ENCODE measurements at places on chromosomes 11 and 22.

- no peak for DNase-seq
Measured at GRCh38 chr11:129917231-129917630, 21.9 kb upstream of the NFRKB start.

DNA sequence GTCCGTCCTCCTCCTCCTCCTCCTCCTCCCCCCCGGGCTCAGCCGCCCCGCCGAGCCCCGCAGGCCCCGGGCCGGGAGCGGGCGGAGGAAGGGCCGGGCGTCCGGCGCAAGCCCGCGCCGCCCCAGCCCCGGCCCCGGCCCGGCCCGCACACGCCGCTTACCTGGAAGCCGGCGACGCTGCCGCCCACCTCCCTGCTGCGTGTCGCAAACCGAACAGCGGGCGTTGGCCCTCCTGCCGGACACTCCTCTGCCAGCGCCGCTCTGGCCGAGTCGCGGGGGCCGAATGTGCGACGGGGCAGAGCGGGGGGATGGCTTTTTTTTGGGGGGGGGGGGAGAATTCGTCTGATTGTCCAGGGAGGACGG, 1.1 kb downstream of the IGF2 start:
- DNase-seq = no peak

GRCh38 chr11:104090767-104091166, 54.3 kb downstream of the DDI1 start:
- DNase-seq = no peak

GRCh38 chr11:8250434-8250833, 13.2 kb downstream of the LMO1 start:
- DNase-seq = no peak

DNA sequence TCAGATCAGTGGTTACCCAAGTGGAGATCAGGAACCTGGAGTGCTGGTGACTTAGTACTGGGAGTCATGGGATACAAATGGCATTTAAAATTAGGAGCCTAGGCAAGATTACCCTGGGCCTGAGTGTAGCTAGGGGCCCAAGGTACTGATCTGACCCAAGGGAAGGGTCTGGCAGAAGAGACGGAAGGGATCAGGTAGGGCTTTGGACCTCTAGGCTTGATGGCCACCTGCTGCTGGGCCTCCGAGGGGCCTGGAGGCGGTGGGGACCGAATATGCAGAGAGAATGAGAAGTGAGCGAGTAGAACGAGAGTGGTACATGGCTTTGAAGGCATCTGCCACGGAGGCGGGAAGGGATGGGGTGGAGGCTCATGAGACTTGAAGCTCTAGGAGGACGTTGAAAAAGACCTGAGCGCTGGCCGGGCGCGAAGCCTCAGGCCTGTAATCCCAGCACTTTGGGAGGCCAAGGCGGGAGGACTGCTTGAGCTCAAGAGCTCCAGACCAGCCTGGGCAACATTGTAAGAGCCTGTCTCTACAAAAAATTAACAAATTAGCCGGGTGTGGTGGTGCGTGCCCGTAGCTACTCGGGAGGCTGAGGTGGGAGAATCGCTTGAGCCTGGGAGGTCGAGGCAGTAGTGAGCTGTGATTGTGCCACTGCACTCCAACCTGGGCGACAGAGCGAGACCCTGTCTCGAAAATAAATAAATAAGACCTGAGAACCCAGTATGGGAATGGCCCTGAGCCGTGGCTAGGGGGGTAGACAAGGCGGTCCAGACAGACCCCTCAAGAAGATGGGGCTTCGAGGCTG, 563 bp upstream of the PPIL2 start:
- DNase-seq = no peak

GRCh38 chr11:75733071-75733430, 15.4 kb downstream of the MOGAT2 start:
- DNase-seq = no peak

DNA sequence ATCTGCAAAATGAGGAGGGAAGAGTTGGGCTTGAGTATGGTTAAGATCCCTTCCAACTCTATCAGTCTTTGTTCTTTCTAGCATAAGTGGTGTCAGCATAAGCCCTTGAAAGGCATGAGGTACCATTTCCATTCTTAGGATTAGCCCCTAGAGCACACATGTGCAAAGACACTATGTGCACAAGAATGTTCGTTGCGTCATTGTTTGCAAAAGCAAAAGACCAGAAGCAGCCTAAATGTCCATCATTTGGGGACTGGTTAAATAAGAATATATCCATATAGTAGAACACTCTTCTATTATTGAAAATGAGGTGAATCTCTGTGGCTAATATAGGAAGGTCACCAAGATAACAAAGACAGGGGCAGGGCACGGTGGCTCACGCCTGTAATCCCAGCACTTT, 10.0 kb upstream of the KCTD14 start:
- no peak for DNase-seq

GRCh38 chr22:35921777-35922176, 106.8 kb downstream of the RBFOX2 start:
- DNase-seq = no peak

DNA sequence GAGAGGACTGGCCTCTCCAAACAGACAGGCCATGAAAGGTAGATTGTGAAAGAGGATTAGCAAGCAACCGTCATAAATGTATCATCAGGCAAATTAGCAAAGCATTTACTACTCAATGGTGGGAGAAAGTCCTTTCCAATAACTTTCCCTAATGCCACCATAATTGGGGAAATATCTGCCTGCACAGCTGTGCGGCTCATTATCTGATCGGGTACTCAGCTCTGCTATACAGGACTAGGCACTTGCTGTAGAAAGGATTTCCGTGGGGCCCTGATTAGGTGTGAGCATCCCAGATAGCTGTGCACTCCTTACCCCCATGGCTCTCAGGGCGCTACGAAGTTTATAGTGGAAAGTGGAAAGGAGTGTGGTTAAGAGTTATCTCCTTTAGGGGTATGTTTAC, 309.7 kb upstream of the PLET1 start:
- DNase-seq = no peak

DNA sequence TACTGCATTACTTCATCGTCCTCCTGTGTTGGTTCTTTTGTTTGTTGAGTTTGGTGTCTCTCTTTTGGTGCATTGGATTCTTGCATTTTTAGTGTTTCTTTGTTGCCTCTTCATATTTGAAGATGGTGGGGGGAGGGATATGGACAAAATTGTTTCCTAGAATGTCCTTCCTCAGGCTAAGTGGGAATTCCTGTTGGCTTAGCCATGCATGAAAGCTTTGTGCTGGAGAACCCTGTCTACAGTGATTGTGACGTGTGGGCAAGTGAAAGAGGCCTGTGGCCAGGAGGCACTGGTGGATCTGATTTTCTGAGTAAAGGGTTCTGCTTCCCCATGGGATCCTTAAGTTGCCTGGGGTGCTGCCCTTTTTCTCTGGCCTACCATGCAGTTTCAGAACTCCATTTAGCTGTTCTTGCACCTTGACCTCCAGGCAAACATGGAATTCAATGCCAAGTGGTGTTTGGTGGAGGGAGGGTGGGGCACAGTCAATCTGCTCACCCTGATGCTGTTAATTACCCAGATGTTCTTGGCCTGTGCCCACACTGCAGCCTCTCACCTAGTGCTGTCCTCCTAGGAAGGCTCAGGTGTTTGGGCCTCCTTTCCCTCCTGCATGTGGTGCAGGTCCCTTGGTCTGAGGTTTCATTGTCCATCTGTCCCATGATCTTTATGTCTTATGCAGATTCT, 46.3 kb upstream of the SLC22A12 start:
- DNase-seq = no peak

DNA sequence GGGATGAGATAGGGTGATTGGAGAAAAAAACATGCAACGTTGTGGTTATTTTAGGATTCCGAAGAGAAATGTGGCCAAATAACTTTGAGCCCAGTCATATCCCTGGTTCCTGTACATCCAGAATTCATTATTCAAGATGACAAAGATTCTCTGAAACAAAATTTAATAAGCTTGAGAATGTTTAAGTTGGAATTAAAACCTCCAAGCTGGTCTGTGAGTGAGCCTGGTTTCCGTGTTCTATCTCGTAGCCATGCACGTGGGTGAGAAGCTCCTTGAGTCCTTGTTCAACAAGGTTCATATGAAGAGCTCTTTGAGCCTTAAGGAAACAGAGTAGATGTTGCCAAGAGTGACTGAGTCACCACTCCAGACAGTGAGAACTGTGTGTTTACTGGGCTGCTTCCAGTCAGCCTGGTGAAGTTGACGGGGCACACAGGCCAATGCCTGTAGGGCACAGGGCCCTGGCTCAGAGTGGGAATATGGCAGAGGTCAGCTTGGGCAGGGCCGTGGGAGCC, 206.5 kb downstream of the NAV2 start:
- DNase-seq = peak; percentile 30

DNA sequence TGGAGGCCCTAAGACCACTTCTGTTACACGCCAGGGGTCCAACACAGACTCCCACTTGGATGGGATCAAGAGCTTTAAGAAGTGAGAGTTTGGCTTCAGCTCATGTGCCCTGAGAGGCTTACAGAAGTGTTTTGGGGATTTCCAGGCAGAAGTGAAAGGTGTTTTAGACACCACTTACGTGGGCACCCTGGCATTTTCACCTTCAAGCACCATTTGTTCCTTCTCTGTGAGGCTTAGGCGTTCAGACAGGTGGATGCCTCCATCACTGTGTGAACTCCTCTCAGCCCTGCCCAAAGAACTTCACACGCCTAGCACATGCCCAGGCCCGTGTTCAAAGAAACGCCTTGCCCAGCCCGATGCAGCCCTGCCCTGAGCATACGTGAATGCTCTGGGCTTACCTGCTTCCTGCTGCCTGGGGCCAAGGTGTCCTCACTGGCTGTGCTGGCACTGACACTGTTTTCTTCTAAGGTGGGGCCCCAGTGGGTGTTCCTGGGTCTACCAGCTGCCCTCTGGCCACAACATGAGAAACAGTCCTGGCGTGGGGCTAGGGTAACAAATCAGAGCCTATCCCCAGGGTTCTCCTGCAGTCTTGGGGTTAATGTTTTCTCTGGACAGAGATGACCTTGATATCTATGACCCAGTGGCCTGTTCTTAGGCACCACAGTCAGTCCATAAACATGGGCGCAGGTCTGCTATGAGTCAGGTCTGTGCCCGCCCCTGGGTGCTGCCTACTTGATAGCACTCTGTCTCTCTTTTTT, 34.0 kb downstream of the AMPD3 start:
- no peak for DNase-seq

GRCh38 chr11:110752890-110753289, 40.7 kb upstream of the ARHGAP20 start:
- DNase-seq = no peak

DNA sequence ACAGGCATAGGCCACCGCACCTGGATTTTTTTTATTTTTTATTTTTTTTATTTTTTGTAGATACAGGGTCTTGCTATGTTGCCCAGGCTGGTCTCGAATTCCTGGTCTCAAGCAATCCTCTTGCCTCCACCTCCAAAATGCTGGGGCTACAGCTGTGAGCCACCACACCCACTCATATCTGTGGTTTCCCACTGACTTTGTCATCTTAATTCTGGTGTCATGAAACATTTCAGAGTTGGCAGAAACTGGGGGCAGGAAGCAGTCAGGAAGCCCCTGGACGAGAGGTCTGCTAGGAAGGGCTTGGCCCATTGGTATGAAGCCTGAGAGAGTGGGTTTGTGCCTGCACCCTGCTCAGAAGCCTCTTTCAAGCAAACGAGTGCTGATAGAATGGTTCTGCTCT, 49.1 kb downstream of the COMMD9 start:
- no peak for DNase-seq

DNA sequence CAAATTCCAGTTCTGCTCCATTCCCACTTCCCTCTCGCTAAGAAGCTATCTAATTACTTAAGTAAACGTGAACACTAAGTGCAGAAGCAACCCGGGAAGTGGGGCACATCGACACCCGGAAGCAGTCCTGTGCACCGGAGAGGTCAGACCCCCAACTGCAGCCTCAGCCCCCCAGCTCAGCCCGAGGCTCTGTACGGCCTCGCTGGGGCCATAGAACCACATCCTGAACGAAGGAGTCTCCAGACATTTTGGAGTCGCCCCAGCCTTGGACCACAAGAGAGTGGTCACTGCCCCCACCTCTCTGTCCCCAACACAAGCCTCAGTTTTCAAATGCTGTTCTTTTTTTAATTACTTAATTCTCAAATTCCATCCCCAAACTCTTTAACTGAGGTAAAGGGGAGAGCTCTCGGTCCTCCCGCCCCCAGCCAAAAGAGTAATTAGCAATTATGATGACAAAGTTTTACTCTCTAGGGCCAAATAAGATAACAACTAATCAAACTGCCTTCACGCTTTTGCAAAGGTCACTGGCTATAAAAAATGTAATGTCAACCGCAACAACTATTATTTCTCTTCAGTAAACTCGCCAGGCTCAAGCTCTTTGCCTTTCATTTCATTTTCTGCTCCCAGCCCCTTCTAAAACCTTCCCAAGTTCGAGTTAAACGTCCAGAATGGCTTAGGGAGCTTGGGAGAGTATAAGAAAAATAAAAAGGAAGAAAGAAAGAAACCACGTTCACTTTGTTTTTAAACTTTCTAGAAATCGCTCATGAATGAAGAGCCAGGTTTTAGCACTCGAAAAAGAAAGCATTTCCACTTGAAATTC, 2.2 kb downstream of the PAX6 start:
- no peak for DNase-seq

- DNase-seq = no peak
Measured at GRCh38 chr22:39306456-39307361, 12.7 kb downstream of the RPL3 start.

DNA sequence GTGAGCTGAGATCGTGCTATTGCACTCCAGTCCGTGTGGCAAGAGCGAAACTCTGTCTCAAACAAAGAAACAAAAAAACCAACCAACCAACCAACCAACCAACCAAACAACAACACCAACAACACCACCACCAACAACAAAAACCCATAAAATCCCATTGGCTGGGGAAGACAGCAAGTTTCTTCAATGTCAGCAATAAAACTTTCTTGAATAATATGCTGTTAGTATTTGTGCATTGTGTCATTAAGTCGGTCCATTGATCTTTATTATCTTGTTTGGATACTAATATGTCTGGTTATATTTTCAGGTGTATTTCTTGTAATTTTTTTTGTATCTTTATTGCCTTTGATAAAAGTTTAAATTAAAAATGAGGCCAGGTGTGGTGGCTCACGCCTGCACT, 9.4 kb downstream of the GRK3 start:
- no peak for DNase-seq

GRCh38 chr11:131874070-131874469, 503.7 kb downstream of the NTM start:
- DNase-seq = no peak

GRCh38 chr22:41009222-41009948, 58.2 kb downstream of the RBX1 start:
- DNase-seq = no peak

DNA sequence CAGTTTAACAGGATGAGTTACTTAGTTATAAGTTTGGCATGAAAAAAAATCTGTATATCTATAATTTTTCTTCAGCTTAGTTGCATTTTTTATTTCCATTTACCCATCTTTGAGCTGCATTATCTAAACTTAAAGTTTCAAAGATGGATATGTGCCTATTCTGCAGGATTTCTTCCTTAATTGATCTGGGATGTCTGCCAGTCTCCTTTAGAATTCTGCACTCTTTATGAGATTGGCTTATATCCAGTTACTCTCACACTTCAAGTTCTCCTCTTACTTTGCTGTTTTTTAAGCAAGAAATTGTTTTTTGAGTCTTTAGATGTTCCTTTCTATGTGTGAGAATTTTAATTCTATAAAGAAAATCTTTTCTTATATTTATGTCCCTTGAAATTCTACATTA, 5.1 kb upstream of the PDGFD start:
- DNase-seq = no peak

Data from LNCaP clone FGC (cell line).